ENCODE measurements at places on chromosomes 11 and 22.
A peak's percentile ranks its signal among the peaks of the same experiment; 100 is the strongest.

DNA sequence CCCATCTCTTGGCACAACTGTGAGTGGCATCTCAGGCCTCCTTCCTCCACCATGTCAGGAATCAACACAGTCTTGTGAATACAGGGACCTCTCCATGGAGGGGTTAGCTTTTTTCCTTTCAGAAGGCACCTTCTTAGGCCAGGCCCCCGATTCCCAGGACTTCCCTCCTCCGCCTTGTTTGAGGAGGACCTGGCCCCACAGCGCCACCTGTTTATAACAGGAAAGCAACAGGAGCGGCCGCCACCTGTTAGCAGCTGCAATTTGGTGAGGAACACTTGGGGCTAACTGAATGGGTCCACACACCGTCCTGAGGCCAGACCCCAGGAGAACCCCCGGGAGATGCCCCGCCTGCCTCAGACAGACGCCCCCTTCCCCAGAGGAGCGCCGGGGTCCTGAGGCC is 3.8 kb upstream of the PKP3 start:
- no peak for DNase-seq

GRCh38 chr11:70314730-70315129 is 44.2 kb downstream of the PPFIA1 start:
- no peak for DNase-seq

GRCh38 chr11:2211113-2211971 is 39.7 kb upstream of the TH start:
- DNase-seq: no peak

- DNase-seq: no peak
These were observed 722.6 kb downstream of the TBC1D22A start for GRCh38 chr22:47484960-47485569.

DNA sequence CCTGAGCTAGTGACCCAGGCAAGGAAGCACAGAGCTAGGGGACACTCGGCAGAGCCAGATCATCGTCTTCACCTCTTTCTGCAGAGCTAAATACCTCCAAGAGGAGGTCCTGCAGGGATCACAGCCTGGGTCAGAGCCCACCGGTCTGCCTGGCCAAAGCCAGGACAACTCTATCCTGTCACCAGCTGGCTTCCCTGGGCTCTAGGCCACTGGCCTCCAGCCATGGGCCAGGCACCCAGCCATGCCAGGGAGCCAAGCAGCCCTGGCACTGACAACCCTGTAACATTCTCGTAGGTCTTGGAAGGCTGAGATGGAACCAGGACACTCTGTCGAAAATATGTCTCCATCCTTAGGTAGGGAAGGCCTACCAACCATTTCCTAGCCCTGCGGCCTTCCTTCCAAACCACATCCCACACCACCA is 270.1 kb downstream of the BUD13 start:
- no peak for DNase-seq

GRCh38 chr22:19172213-19173046 is 6.1 kb downstream of the SLC25A1 start:
- DNase-seq: no peak

GRCh38 chr22:18091916-18092526 is 14.2 kb downstream of the PEX26 start:
- DNase-seq: peak; percentile 43

DNA sequence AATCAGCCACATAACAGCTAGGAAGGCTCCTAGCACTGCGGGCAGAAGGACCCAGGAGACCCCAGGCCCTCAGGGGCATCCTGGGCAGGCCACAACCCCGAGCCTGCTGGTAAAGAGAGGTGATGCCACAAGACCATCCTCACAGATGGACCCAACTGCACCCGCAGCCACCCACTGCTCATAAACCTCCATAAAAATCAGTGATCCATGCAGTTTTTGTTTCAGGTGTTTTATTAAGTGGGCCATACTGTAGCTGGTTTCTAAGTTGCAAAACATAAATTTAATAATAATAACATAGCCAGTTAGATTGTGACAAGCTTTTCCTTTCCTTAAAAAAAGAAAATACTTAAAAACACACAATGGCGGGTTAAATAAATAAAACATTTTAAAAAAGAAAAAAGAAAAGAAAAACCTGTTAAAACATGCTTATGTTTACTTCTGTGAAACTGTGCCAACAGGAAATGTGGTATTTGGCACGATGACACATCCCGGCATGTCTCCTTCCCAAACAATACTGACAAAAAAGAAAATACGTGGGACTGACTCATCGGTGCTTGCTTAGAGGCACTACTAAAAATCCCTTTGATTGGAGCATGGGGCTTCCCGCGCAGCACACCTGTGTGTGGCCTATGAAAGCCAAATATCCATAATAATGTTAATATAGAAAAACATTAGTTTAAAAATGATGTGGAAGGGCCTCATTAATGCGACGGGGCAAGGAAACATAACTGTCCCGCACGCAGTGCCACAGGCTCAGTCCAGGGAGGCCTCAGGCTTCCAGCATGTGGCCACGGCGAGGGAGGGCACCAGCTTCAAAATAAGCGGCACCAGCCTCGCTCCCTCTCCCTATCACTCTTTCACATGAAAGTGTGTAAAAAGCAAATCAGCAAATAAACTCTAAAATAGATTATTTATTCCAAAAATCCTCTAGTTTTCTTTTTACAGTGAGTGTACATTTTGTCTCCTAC is 47.5 kb upstream of the SCUBE2 start:
- no peak for DNase-seq

- DNase-seq: no peak
These were observed 65.4 kb downstream of the PRR5L start for GRCh38 chr11:36361472-36361871.

All from hindlimb muscle (tissue), 1 donor.